Psoas muscle (tissue), 8 donors: ENCODE measurements at places on chromosomes 1 and 21. TPM values are rescaled to one million over a fixed set of nuclear protein-coding genes. Genes with fewer than 3 reads are reported as not detected.
A peak's percentile ranks its signal among the peaks of the same experiment; 100 is the strongest.

CFHR5 gene
- total RNA-seq, result not detected

OR2T1 gene
- total RNA-seq, result not detected

KCNJ6 gene
- not detected for total RNA-seq

WNT3A gene
- not detected for total RNA-seq

AMY1B gene
- not detected for total RNA-seq

OR2T29 gene
- total RNA-seq, result not detected

ZNF683 gene
- total RNA-seq, result not detected

- DNase-seq, result peak; percentile 83
Measured at GRCh38 chr1:156295391-156295947, at the start of gene GLMP. Gene GLMP, minus strand, starts transcription at chr1:156295679. Its CDS starts 34 bp downstream, at chr1:156295645.

- no peak for DNase-seq
Measured at GRCh38 chr21:44767834-44768831, 33.5 kb downstream of the UBE2G2 start.

- DNase-seq, result no peak
Measured at GRCh38 chr21:17334484-17334883, 178.4 kb upstream of the CXADR start.

DNA sequence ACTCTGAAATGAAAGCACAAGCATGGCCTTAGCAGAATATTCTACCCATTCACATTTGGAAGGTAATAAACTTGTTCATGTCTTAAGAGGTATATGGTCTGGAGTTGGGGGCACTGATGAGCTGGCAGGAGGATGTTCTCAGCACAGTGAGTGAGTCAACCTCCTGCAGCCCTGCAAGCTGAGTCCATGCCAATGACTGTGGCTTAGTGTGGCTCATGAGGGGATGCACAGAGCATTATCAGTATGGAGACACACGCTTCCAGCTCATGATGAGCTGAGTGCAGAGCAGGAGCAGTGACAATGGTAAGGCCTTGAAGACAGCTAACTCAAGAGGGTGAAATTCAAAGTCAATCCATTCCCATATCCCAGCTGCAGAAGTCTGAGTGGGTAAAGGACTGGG lies 102.3 kb downstream of the TNFSF18 start:
- no peak for DNase-seq

DNA sequence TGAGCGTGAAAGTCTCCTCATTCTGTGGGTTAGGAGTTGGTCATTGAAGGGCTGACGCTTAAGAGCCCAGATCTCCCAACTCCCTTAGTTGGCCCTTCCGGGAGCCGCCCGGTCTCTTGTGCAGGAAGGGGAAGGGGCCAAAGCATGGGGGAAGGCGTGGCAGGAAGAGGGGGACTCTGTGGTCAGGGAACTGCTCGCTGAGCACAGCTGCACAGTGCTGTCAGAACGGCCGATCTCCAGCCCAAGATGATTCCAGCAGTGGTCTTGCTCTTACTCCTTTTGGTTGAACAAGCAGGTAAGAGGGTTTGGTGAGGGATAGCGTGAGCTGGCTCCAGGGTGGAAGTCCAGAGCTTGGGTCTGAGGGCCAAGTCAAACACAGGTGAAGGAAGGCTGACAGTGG lies at the start of gene FCER1G:
Gene FCER1G (plus strand): TSS at position 220 of the 400 bp plus-strand sequence. CDS start 27 bp downstream, at position 247.
- peak; percentile 79 for DNase-seq

DNA sequence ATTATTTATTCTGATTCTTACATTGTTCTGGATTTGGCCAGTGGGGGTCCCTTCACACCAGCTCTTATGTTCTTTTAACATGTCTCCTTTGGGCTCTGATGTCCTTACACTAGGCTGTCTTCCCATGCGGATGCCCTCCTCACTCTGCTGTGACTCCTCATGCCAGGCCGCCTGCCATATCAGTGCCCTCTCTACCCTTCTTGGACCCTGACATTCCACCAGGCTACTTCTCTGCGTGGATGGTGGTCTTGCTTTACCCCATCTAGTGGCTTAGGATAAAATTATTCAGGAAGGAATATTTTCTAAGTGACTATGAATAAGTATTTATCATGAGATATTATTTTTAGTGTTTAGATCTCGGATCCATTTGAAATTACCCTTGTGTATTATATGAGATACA lies 21.2 kb downstream of the ATF6 start:
- no peak for DNase-seq

GRCh38 chr21:45590246-45590725 lies 48.0 kb upstream of the SLC19A1 start:
- DNase-seq, result peak; percentile 69

GRCh38 chr1:20255666-20256065 lies 35.0 kb upstream of the VWA5B1 start:
- no peak for DNase-seq

DNA sequence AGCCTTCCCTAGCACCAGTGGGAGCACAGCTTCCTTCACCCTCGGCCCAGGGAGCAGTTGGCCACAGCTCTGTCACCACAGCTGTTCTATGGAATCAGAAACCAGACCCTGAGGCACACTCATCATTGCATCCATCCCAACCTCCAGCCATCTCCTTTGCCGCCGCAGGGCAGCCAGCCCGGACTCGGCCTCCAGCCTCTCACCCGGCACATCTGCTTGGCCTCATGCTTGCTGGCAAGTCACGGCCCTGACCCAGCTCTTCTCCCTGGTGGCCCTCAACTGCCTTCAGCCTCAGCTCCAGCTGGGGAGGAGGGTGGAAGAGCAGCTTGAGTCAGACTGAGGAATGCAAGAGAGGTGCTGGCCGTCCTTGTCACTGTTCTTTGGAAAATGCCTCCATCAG lies 59.8 kb downstream of the TOR1AIP2 start:
- DNase-seq, result peak; percentile 89

DNA sequence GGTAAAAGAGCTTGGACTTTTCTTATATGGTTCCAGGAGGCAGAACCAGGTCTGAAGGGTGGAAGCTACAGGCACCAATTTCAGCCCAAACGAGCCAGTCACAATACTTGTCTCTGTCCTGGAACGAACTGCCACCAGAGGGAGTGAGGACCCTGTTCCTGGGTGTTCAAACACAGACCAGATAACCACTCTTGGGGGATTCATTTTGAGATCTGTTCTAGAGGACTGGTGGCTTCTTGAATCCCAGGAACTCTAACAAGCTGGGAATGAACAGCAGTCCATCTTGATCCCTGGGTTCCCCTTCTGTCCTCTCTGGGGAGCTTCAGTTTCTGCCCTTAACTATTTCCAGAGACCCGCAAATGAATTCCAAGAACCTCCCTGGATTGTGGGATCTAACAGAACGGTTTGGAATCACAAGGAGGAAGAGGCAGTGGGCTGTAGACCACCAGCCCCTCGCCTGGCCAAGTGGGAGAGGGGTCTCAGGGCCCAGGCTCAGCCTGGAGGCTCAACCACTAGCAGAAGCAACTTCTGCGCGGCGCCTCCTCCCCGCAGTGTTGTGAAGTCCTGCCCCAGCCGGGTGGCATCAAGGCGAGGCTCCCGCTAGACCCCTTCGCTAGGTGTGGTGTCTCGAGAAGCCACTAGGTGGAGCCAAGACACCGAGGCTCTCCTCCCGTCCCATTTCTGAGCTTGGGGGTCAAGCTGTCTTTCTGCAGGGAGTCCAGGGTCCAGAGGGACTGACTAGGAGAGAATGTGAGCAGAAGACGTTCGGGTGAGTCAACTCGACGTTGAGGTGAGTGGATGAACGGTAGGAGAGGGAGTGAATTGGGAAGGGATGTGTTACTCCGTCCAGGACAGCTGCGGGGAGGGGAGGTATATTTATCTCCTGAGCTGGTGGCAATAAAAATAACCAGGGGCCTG lies 12.1 kb upstream of the NES start:
- DNase-seq, result peak; percentile 87

DNA sequence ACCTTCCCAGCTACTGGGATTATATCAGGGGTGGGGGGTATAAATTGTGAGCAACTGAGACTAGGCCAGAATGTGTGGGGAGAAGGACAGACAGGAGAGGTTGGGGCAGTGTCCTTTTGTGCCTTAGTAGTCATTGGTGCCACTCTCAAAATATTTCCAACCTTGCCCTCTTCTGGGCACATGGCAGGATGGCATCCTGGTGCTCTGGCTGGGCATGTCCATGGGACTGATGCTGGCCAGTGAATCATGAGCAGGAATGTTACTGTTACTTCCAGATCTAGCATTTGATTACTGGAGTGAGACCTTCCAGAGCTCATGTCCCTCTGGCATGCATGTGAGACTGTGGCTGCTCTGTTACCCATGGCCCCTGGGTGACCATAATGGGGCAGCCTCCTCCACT lies 151.2 kb downstream of the MATN1 start:
- no peak for DNase-seq

GRCh38 chr1:193514397-193514796 lies 328.0 kb upstream of the B3GALT2 start:
- no peak for DNase-seq

- peak; percentile 90 for DNase-seq
Measured at GRCh38 chr1:25543425-25544242, at the start of gene LDLRAP1. Gene LDLRAP1, plus strand, starts transcription at chr1:25543606. Its CDS starts 93 bp downstream, at chr1:25543699.

- DNase-seq, result no peak
Measured at GRCh38 chr1:34927316-34927715, 2.1 kb downstream of the DLGAP3 start.
